Activated CD4-positive, alpha-beta memory T cell treated with anti-CD3 and anti-CD28 coated beads, Interleukin-2, amount 10 ng/mL, durations not matched to agents 7 days and 5 days (primary cell): ENCODE measurements at places on chromosomes 4 and X. TPM values are rescaled to one million over a fixed set of nuclear protein-coding genes. Genes with fewer than 3 reads are reported as not detected.

The MAGED1 gene
- 37.9 TPM for total RNA-seq

The MTNR1A gene
- not detected for total RNA-seq

The ZNF718 gene
- 8.8 TPM for total RNA-seq

The UGT2A2 gene
- total RNA-seq: not detected

The RAB39B gene
- total RNA-seq: 13.6 TPM

The SLC38A5 gene
- total RNA-seq: 76.4 TPM

DNA sequence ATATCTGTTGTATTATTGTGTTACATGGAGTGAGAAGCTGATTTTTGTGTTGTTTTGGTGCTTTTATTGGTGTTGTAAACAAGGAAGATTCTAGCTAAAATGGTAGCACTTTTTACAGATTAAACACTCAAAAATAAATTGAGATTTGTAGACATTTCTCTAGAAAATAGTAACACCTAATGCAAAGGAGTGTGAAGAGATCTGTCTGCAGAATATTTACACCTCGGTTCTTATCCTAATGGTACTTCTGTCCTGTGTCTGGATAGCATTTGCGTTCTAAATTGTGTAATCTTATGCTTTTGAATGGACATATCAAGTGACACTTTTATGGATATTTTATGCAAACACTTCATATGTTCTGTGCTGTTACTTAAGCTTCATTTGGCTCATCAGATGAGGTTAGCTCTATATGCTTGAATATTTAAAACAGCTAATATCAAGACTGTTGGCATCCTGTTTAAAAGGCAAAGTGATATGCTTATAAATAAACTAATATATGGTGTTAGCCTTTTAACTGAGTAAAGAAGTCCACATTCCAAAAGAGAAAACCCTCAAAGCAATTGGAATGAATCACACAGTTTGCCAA, 6.0 kb downstream of the PCDH7 start:
- DNase-seq: no peak
- no peaks in the 10 kb centered on the region for H3K36me3 ChIP-seq
- no peaks in the 10 kb centered on the region for H3K4me1 ChIP-seq
- H3K27ac ChIP-seq: no peak overlapping the region
- H3K4me3 ChIP-seq: no peak overlapping the region

DNA sequence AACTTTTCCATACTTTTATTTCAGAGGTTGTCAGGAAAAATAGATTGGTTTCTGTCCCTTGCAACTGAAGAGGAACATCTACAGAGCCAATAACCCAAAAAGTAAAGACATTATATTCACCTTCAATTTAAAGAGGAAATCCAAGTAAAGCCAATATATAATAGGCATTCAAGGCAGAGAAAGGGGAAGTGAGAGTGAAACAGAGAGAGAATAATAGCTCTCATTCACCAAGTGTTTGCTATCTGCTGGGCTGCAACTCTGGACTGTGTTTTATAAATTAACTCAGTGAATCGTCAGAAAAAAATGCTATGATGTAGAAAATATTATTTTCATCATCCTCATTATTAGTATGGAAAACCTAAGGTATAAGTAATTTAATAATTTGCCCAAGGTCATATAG, 448.5 kb downstream of the TRAM1L1 start:
- no peaks in the 10 kb centered on the region for H3K27me3 ChIP-seq
- no peaks in the 10 kb centered on the region for H3K36me3 ChIP-seq
- no peak overlapping the region for H3K27ac ChIP-seq

DNA sequence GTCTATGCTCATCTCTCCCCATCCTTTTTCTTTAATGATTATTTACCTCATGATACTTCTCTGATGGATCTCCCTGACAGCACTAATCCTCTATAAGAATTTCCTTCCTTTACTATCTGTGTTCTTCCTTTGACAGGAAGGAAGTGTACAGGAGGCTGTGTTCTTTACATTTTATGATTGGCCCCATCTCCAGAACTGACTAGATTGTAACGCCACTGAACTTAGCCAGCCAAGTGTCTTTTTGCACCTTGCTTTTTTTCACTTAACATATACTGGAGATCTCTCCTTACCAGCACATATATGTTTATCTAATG, 3.9 kb upstream of the WWC2 start:
- H3K27ac ChIP-seq: no peak overlapping the region
- DNase-seq: no peak
- H3K4me1 ChIP-seq: peaks cover 4% of the 10 kb centered on the region
- peaks cover 37% of the 10 kb centered on the region for H3K27me3 ChIP-seq

DNA sequence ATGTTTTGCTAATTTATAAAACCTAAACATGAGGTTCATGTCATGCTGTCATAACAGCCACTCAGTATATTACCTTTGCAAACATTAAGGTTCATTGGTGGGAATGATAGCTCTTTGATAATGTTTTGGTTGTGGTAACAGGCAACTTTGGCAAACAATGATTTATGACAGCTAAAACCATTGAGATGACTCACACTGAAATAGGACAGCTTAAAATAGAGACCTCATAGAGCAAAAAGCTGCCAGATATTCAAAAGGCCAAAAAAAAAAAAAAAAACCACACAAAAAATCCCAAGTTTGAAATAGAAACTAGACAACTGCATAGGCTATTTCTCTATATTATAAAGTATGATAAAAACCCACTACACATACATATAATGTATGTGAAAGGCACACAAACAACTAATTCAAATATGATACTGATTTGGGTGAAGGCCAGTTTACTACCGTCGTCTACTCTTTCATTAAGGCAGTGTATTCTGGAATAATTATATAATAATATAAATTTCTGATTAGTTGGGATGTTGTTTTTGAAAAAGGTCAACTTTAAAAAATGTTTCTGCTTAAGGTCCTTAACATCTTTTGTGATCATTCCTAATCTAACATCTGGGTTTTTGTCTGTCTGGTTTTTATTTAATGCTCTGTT, 646.0 kb upstream of the PITX2 start:
- H3K27me3 ChIP-seq: no peaks in the 10 kb centered on the region
- H3K27ac ChIP-seq: no peak overlapping the region
- DNase-seq: no peak

DNA sequence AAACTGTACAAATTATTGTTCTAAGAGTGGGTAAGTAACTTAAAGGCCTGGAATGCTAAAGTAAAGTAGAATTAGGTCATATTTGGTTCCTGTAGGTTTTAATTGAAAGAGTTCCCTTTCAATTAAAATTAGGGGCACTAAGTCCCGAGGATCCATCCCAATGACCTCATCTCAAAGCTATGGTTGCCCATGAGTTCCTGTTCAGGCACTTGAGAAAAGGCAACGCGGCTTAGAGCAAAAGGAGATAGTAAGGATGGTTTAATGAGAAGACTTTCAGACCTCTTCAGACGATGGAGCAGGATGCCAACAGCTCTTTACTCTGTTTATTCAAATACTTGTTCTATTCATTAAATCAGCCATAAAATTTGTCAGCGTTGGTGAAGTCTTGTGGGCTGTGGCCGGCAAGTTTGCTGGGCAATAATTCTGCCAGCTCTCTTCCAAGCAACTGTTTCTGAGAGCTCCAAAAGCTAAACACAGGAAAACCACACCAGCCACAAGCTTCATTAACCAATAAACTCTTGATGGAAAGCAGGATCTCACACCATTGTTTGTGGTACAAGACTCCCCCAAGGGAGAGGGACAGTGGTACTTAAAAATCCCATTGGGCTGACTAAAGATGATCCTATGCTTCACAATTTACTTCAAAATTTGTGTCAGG, 167.4 kb downstream of the COL4A6 start:
- H3K36me3 ChIP-seq: no peaks in the 10 kb centered on the region
- no peaks in the 10 kb centered on the region for H3K27me3 ChIP-seq
- no peak for DNase-seq
- no peak overlapping the region for H3K27ac ChIP-seq
- H3K4me1 ChIP-seq: peaks cover 2% of the 10 kb centered on the region

GRCh38 chrX:31012509-31013025, 59.3 kb downstream of the FTHL17 start:
- H3K4me3 ChIP-seq: no peak overlapping the region
- H3K4me1 ChIP-seq: no peaks in the 10 kb centered on the region
- H3K27ac ChIP-seq: no peak overlapping the region
- no peaks in the 10 kb centered on the region for H3K27me3 ChIP-seq

DNA sequence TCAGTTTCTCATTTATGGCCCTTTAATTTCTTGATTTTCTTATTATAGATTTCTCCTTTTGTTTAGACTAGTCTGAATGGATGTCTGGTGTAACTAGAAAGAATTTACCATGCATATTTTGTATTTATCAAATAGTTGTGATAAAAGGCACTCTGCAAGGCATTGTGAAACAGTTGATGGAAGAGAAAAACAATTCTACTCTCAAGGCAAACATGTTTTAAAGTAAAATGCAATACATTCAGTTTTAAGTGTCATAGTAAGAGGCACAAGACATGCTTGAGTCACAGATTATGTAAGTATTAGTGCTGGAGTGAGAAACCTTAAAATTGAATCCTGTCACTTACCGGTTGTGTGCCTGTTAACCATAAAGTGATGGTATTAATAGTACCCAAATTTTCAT, 283.3 kb upstream of the DKK2 start:
- no peak overlapping the region for H3K27ac ChIP-seq
- no peaks in the 10 kb centered on the region for H3K27me3 ChIP-seq
- H3K4me3 ChIP-seq: no peak overlapping the region

DNA sequence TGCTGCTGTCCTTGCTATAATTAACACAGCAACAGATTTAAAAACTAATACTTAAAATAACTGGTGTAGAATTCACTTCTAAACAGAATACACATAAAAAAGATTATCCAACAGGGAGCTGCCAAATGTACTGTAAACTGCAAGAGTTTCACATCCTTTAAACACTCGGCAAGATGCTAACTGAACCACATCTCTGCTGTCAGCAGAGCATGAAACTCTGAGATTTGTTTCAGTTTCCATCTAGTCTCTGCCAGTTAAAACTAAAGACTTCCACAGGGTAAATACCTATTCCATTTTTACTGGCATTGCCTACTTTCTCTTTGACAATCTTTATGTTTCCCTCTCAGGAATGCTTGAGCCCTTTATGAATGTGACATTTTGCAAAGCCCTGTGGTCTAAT, 127.7 kb downstream of the SLC7A11 start:
- no peaks in the 10 kb centered on the region for H3K36me3 ChIP-seq
- H3K27me3 ChIP-seq: no peaks in the 10 kb centered on the region
- no peak for DNase-seq
- no peaks in the 10 kb centered on the region for H3K4me1 ChIP-seq

DNA sequence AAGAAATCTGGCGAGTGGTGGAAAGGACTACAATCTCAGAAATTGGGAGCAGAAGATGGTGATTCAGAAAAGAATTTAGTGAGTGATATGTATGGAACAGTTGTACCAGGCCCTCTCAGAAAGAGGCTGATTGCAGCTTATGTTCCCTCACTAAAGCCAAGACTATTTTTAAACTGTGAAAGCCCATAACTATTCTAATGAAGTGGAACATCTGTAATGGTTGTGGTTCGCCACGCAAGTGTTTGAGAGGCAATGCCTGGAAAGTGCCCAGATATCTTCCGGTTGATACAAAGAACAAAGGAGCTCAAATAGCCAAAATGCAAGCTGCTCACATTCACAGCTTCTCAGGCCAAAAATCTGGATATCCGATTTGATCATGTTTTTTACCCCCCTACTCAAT, 1250.7 kb downstream of the RAPGEF2 start:
- H3K27me3 ChIP-seq: no peaks in the 10 kb centered on the region
- H3K4me1 ChIP-seq: no peaks in the 10 kb centered on the region
- DNase-seq: no peak
- no peaks in the 10 kb centered on the region for H3K36me3 ChIP-seq
- no peak overlapping the region for H3K27ac ChIP-seq
- H3K4me3 ChIP-seq: no peak overlapping the region

DNA sequence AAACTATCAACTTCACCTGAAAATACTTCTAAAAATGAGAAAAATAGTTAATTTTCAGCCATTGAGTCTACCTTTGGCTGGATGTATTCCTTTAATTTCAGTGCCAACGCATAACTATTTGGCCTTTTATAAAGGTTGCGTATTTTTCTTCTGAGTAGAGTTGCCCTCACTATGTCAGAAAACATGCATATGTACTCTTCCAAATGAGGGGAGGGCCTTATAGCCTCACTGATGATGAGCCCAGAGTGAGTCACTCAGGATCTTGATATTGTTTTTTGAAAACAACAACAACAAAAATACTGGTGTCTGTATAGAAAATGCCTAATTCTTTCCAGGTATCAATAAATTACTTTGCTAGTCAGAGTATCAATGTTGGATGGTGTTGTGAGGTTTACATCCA, 349.3 kb downstream of the FBXO8 start:
- no peak overlapping the region for H3K4me3 ChIP-seq
- no peak overlapping the region for H3K27ac ChIP-seq
- H3K27me3 ChIP-seq: peaks cover 3% of the 10 kb centered on the region
- no peaks in the 10 kb centered on the region for H3K4me1 ChIP-seq
- DNase-seq: no peak

DNA sequence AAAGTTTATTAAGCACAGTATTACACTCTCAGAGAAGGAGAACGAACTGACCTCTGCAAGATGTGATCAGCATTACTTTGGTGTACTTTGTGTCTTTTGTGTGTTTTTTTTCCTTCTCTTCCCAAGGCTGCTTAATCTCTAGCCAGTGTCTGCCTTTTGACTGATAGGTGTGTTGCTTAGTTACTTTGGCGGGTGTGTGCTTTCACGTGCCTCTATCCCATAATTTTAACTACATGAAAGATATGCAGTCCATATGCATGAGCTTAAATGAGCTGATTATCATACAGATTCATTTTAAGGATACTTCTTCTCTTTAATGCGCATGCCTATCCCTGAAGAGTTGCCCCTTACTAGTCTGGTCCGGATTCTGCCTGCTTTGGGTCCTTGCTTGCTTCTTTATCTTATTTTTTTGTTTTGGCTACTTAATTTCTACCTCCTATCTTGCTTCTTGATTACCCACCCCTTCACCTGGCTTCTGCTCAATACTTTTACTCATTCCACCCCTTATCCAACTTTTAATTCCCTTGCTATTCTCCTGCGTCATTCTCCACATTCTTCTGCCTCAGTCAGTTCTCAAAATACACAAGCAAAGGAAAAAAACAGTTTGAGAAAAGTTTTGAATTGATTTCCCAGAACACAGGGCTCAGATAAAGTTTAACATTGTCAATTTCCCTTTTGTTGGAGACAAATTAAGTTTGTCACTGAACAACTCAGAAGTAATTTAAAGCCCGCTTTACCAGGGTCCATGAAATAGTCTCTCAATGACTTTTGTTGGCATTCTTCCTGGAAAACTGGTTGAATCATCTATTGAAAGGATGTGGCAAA, 182.0 kb downstream of the TENT5D start:
- no peaks in the 10 kb centered on the region for H3K27me3 ChIP-seq
- H3K4me3 ChIP-seq: no peak overlapping the region
- H3K4me1 ChIP-seq: no peaks in the 10 kb centered on the region
- DNase-seq: no peak

DNA sequence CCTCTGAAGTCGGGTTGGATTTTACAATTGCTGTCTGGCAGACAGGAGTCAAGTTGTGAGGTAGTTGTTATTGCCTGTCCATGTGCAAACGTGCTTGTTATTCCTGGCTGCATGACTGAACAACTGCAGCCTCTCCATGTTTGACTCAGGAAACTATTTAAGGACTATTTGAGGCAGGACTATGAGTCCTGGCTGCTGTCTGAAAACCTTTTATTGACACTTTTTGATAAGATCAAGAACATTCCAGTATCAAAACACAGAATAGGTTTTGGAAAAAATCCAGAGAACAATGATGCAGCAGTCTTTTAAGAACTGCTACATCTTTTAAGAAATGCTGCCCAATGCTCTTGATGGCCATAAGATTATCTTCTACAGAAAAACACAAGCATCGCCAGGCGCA, 10.0 kb upstream of the SPRY1 start:
- H3K27me3 ChIP-seq: peaks cover 8% of the 10 kb centered on the region
- H3K36me3 ChIP-seq: no peaks in the 10 kb centered on the region
- no peak overlapping the region for H3K27ac ChIP-seq
- DNase-seq: no peak

GRCh38 chr4:80454040-80454439, 118.5 kb downstream of the CFAP299 start:
- no peaks in the 10 kb centered on the region for H3K27me3 ChIP-seq
- no peak overlapping the region for H3K27ac ChIP-seq
- no peak for DNase-seq
